Activated CD8-positive, alpha-beta memory T cell treated with anti-CD3 and anti-CD28 coated beads for 4 hours (primary cell): ENCODE measurements at places on chromosomes 11 and 22.

DNA sequence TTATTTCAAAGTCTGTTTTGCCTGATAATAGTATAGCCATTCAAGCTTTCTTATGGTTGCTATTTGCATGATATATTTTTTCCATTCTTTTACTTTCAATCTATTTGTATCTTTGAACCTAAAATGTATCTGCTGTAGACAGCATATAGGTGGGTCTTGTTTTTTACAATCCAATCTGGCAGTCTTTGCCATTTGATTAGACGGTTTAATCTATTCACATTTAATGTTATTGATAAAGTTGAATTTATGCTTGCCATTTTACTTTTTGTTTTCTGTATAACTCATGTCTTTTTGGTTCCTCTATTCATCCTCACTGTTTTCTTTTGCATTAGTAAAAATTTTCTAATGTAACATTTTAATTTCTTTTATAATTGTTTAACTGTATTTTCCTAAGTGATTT is 37.4 kb downstream of the MMP20 start:
- DNase-seq: no peak

DNA sequence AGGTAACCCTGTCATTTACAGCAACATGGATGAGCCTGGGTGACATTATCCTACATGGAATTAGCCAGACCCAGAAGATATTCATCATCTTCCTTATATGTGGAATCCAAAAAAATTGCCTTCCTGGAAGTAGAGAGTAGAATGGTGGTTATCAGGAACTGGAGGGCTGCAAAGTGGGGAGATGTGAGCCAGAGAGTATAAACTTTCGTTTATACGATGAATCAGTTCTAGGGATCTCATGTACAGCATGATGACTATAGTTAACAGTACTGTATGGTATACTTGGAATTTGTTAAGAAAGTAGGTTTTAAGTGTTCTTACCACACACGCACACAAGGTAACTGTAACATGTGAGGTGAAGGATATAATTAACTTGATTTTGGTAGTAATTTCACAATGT is 79.1 kb downstream of the TBC1D22A start:
- no peak for DNase-seq

DNA sequence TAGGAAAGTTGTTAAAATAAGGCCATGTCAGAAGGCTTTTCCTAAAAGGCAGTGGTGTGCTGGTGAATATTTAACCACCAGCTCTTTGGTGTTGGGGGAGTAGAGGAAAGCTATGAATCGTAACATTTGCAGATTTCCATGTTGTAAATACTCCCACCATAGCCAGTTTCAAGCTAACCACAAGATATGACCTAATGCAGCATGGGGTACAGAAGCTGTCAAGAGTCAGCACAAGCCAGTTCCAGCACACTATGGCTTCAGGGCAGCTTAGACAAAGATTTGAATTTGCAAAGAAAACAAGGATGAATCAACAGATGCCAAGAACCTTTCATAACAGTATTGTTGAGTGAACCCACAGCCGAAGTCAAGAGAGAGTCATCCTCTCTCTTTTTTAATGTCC is 40.0 kb downstream of the COMMD9 start:
- DNase-seq: no peak

DNA sequence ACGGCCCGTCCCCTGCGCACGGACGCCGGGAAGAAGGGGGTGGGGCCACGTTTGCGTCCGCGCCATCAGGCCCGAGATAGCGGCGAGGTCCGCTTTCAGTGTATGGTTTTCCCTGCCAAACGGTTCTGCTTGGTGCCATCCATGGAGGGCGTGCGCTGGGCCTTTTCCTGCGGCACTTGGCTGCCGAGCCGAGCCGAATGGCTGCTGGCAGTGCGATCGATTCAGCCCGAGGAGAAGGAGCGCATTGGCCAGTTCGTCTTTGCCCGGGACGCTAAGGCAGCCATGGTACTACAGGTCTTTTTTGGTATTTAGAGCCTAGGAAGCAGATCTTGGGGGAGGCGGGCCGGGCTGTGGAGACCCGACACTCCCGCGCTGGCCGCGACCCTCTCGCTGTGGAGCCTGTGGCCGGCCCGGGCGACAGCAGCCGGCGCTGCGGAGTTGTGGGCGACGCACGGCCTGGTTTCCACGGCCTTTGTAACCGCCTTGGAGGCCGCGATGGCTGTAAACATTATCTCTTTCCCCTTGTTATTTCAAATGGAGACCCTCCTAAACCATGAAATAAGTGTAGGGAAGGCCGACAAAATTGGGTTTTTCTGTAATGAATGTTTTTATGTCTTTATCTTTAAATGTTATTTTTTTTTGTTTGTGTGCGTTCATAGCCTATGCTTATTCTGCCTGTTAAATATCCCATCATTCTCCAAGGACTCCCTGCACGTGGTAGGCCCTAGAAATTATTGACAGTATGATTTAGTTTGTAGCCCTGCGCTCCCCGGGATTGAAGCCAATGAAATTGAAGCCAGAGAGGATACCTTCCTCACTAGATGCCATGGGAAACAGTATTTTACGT is at the start of gene AASDHPPT:
TSS of gene AASDHPPT (plus strand) at position 54 of the 847 bp plus-strand sequence. CDS start at position 103, 49 bp downstream.
- no peak for DNase-seq

DNA sequence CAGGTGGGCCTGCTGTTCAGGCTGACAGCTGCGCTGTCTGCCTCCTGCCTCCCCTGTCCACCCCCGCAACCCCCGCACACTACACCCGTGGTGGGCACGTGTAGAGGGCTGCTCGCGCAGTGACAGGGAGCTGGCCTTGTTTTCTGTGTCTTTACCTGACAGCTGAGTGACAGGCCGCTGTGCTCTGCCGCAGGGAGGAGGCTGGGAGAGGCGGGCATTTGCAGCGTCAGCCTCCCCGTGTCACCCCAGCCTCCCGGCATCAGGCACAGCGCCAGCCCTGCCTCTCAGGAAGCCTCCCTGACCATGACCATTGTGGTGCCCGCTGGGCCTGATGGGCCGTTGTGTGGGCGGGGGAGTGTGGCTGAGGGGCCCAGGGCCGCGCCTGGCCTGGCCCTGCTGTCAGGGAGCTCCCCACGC is 32.0 kb upstream of the RELT start:
- no peak for DNase-seq

DNA sequence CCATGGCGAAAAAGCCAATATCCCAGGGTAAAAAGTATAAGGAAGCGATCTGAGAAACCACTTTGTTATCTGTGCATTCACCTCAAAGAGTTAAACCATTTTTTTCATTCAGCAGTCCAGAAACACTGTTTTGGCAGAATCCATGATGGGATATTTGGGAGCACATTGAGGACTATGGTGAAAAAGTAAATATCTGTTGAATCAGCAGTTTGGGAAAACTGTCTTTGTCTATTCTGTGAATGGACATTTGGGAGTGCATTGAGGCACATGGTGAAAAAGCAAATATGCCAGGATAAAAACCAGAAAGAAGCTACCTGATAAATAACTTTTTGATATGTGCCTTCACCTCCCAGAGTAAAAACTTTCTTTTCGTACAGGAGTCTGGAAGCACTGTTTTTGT is 187.4 kb downstream of the OR4A47 start:
- DNase-seq: no peak

DNA sequence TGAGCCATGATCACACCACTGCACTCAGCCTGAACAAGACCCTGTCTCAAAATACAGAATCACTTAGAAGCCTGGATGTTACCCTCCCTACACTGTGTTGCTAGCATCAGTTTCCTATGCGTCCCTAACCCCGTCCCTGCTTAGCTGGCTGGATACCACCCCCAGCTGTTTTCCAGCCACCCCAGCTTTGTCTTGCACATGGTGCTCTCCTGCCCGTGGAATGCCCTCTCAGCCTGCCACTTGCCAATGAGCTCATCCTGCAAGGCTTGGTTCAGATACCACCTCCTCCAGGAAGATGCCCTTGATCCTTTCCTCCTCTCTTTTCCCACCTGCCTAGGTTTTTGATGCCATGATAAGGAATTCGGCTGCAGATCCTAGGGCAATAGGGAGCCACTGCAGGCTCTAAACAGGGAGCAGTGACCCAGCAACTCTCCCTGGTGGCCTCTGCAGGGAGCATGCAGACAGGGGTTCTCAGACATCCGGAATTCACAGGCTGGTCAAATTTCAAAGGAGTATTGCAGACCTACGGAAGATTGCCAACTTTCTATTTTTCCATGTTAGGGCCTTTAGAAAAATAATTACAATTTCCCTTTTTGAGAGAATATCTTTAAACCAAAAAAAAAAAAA is 52.7 kb upstream of the WNT7B start:
- DNase-seq: no peak

GRCh38 chr11:81792416-81792815 is 941.2 kb downstream of the FAM181B start:
- no peak for DNase-seq
